ENCODE measurements at places on chromosomes 5 and 9. TPM values are rescaled to one million over a fixed set of nuclear protein-coding genes. Genes with fewer than 3 reads are reported as not detected.

DNA sequence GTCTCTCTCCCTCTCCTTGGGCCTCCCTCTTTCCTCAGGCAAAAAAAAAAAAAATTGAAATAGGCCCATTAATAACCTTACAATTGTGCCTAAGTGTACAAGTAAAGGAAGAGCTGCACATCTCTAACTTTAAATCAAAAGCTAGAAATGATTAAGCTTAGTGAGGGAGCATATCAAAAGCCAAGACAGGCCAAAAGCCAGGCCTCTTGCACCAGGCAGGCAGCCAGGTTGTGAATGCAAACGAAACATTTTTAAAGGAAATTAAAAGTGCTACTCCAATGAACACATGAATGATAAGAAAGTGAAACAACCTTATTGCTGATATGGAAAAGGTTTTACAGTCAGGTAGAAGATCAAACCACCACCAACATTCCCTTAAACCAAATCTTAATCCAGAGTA is 383.4 kb downstream of the KIAA0825 start:
- DNase-seq = no peak

GRCh38 chr9:76090330-76090729 is 199.9 kb downstream of the PCSK5 start:
- DNase-seq = no peak

DNA sequence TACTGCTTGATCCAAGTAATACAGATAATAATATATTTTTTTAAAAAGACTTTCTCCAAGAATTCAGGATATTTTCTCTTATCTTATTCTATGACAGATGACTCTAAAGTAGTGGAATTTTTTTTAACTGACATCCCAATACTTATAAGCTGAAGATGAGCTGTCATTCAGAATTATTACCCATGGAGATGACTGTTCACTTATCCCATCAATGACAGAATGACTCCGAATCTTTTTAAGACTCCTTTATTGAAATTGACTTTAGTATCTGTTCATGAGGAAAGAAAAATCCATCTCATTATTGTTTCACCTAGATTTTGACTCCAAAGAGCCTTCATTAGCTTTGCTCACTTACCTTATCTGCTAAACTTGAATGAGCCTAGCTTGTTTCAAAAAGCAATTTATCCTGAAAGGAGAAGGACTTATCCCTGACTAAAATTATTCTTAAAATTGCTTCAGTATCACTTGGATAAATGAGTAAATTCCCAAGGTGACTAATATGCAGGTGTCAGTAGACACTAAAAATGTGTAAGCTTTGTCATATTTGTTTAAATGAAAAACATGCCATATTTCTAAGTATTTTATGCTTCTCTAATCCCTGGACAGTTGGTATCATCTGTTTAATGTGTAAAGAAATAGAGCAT is 146.9 kb downstream of the PLCXD3 start:
- no peak for DNase-seq

DNA sequence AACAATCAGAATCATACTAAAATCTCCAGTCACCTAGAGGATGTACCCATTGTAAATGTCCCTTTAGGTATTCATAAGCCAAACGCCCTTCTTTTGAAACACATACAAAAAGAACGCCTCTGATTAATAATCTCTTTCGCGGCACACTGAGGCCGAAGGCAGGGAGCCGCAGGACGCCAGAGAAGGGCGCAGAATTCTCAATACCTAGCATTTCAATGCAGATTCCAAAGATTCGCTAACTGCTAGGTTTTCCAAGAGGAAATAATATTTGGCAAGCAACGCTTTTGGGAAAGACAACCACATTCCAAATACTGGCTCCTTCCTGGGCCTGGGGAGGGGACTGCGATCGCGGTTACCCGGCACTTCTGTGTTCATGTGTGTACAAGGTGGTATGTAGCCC is 203.3 kb downstream of the MEF2C start:
- DNase-seq = no peak

DNA sequence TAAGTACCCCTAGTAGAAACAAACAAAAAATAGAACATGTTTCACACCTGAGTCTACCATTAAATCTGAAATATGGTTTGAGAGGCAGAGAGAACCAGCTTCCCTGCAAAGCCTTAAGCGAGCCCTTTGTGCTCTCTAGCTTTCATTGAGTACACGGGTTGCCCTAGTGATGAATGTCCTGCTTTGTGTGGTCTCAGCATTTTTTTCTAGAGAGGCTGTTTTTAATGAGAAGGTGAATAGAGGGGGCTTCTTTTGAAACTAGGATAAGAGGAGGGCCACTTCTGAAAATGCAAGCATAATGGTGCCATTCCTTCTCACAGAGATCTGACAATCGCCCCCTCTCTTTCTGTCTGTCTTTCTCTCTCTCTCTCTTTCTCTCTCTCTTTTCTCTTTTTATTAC is 131.3 kb downstream of the MACIR start:
- DNase-seq = no peak

- no peak for DNase-seq
Measured at GRCh38 chr9:69393425-69393824, 68.4 kb downstream of the ENTREP1 start.

Gene ZNF618
- total RNA-seq = 2.7 TPM

Gene F2R
- total RNA-seq = 130 TPM

DNA sequence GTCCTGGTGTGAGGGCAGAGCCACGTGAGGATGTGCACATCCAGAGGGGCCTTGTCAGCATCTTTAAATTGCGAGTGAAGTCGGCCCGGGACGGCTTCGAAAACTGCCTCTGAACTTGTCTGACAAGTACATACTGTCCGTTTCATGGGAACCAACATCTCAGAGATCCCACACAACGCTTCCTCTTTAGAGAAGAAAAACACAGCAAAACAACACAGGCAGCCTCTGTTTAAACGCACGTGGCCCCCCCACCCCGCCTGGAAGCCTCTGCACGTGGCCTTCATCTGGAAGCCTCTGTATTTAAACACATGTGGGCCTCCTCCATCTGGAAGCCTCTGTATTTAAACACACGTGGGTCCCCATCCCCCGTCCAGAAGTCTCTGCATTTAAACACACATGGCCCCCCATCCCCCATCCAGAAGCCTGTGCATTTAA is 29.2 kb downstream of the CEP72 start:
- no peak for DNase-seq

Gene SEMA5A
- total RNA-seq = 12.0 TPM

GRCh38 chr5:83299353-83299752 is 172.2 kb upstream of the VCAN start:
- DNase-seq = no peak

- DNase-seq = peak; percentile 28
Measured at GRCh38 chr9:125240649-125240999, 519 bp downstream of the HSPA5 start.

- DNase-seq = no peak
Measured at GRCh38 chr9:129649726-129650679, 8.1 kb upstream of the ASB6 start.

Gene MARCOL
- not detected for total RNA-seq

Gene PCDHGA7
- total RNA-seq = 5.5 TPM

- no peak for DNase-seq
Measured at GRCh38 chr5:97095318-97095732, 47.1 kb downstream of the LIX1 start.

DNA sequence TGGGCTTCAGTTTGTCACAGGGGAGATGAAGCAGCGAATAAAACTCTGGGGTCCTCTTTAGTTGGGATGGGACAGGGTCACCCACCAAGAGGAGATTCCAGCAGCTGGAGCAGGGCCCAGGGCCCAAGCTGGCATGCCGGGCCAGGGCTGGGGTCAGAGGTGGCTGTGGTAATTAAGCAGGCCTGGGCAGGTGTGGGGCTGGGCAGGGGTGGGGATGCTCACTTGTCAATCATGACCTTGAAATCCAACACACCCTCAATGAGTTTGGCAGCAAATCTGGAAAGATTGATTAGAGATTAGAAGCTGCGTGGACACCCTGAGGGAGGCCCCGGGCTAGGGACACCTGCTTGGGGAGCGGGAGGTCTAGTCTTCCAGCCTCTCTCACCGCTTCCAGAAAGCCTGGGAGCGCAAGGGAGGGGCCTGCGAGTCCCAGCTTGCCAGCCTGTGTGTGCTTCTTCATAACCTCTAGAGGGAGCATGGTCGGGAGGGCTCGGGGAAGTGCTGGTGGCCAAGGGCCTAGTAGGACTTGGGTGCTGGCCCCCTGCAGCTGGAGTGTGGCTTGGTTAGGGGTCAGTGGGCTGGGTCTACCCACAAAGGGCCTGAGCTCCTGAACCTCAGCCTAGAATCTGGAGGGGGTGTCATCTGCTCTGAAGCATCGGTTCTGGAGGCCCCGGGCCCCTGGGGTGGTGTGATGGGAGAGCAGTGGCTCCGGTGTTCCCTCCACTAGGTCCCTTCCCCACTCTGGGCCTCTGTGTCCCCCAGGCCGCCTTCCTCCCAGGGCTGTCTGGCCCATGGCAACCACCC is 7.6 kb downstream of the CRAT start:
- peak; percentile 49 for DNase-seq

DNA sequence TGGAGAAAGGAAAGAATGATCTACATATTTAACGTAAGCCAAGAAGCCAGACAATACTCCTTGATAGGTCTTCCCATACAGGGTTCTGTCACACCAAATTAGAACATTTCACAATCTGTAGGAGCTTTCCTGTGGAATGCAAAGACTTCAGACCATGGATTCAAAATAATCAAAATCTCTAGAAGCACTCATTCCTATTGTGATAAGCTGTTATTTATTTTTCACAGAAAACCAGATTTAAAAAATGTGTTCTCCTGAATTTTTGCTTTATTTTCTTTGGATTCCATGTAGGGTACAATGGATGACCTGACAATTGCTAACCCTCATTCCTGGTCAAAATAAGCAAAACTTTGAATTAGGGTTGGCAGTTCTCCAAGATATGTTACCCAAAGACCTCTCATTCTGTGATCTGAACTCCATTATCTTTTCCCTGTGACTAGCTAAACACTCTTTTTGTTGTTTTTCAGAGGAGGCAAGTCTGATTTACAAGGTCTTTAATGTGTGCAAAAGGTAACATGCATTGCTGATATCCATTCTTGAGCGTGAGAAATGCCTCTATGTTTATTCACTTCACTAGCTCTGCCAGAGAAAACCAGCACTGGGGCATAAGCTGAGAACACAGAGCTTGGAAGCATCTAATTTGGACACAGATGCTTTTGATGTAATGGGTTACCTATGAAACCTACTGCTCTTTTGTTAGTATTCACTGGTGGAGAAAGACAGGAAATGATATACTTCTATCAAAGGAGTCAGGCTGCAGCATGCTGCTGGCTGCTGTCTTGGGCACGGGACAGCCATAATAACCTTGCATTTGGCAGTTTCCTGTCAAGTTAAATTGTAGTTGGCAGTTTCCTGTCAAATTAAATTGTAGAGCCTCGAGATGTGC is 31.4 kb downstream of the ACTBL2 start:
- no peak for DNase-seq

DNA sequence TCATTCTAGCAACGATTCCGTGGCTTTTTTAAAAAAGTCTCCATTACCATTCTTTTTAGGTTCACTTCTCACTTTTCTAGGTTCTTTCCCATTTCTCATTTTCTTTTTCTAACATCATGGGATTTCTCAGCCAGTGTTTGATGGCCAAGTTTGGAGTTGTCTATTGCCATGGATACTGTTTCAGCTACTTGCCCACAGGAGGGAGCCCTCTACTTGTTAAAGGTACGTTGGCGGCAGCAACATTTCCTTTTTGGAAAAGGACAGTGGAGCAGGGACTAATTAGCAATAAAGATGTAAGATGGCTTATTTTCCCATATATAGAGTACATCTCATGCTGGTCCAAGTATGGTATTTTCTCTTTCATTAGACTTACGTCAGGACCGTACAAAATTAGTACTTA is 2257.5 kb upstream of the C9orf72 start:
- no peak for DNase-seq

Gene RFX3
- 3.5 TPM for total RNA-seq

Gene SLC6A7
- not detected for total RNA-seq

- DNase-seq = peak; percentile 58
Measured at GRCh38 chr9:99192786-99193465, 28.8 kb downstream of the ALG2 start.

Gene KIF3A
- 4.6 TPM for total RNA-seq

Gene SARDH
- total RNA-seq = 1.9 TPM

DNA sequence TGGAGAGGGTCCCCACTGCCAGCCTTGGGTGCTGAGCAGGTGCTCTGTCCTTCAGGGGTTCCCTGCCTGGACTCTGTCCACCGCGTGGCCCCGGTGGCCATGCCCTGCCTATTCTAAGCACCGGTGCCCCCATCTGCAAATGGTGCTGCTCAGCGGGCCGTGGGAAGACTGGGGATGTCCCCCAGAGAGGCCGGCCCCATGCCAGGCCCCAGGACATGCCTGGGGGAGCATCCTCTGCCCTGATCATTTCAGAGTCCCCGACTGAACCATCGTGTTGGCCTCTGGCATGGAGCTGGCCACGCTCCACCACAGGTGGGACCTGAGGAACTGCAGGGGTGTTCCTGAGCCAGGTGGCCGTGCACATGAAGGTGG is 64.7 kb downstream of the RXRA start:
- DNase-seq = no peak

GRCh38 chr9:87653941-87654340 is 72.0 kb upstream of the CTSL start:
- no peak for DNase-seq

DNA sequence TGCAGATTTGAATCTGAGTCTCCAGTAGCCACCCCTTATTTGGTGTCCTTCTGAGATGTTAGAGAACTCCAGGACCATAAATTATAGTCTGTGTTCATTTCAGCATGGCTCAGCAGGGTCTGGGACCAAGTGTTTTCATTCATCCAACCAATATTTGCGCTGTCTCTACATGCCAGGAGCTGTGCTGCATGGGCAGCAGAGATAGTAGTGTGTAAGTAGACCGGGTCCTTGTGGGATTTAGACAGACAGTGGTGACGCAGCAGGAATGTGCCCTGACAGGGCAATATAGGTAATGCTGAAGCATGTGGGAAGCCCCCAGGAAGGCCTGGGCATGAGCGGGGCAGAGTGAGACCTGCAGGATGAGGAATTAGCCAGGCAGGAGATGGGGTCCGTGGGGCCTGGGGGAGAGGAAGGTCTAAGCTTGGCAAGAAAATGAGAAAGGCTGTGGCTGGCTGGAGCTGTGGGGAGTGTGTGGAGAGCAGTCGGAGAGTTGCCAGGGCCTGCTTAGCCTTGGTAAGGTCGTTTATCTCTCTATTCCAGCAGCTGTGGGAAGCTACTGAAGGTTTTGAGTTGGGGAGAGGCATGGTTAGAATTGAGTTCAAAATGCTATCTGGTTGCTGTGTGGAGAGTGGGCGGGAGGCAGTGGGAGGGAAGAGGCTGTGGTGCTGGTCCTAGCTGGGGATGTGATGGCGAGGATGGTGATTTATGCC is 16.8 kb downstream of the STXBP1 start:
- no peak for DNase-seq

DNA sequence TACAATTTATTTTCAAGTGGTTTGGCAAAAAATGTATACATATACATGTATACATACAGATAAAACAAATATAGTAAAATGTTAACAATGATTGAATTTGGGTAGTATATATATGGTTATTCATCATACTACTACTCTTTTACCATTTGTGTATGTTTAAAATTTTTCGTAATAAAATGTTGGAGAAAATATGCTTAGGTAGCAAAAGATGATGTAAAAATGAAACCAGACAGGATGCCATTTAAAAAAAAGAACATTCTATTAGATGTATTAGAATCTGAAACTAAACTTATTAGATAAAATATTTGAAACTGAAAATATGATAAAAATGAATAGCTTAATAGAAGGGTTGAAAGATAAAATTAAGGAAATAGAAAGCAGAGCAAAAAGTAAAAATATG is 144.9 kb upstream of the FER start:
- DNase-seq = no peak

- DNase-seq = peak; percentile 13
Measured at GRCh38 chr5:147216552-147217154, 18.2 kb upstream of the STK32A start.

Gene TMEM171
- total RNA-seq = 11.9 TPM
